ENCODE measurements at places on chromosomes 12 and 14. TPM values are rescaled to one million over a fixed set of nuclear protein-coding genes. Genes with fewer than 3 reads are reported as not detected.

Gene ULK1
- 23.9 TPM for total RNA-seq

Gene PLBD1
- 11.4 TPM for total RNA-seq

Gene MANSC1
- total RNA-seq, result 1.7 TPM

Gene RHOJ
- 1.5 TPM for total RNA-seq

Gene GPR137C
- 0.43 TPM for total RNA-seq

Gene KLRC2
- total RNA-seq, result not detected

All from placental pericyte (primary cell).